Activated T-helper 1 cell treated with Interleukin-2 at 50 U/mL for 16 hours (primary cell): ENCODE measurements at places on chromosomes 7 and 10.

DNA sequence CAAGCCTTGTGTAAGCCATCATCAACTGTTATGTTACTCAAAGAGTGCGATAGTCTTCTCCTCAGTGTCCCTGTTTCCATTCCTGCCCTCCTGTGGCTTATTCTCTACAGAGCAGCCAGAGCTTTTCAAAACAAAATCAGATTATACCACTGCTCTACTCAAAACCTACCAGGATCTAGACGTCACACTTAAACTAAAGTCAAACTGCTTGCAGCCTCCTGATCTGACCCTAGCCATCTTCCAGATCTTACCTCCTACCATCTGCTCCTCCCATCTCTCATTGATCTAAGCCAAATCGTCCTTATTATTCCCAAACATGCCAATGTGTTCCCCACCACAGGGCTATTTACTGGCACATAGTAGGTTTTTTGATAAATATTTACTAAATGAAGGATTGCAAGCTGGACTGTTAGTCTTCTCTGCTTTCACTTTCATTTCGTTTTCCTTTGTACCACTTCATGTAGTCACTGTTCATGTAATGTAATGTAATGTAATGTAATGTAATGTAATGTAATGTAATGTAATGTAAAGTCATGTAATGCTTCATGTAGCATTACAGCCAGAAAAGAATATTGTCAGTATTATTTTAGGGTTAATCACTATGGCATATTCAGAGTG lies 116.1 kb downstream of the GPR37 start:
- DNase-seq, result no peak

DNA sequence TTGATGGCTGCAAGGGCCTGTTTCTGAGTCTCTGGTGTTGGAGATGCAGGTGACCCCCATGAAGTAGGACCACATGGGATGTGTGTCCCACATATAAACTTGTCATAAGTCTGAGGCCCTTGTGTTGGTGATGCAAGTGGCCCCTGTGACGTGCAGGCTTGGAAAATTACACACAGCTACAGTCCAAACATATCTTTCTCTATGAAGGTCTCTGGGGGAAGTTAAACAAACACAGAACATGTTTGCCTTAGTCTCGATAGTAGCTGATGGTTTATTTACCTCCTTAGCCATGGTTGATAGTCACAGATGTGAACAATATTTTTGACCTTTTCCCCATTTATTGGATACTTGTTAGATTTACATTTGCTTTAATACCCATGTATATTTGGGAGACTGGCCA lies 64.7 kb downstream of the ADCY1 start:
- DNase-seq, result no peak

GRCh38 chr10:110471566-110472139 lies 26.1 kb upstream of the DUSP5 start:
- DNase-seq, result no peak

DNA sequence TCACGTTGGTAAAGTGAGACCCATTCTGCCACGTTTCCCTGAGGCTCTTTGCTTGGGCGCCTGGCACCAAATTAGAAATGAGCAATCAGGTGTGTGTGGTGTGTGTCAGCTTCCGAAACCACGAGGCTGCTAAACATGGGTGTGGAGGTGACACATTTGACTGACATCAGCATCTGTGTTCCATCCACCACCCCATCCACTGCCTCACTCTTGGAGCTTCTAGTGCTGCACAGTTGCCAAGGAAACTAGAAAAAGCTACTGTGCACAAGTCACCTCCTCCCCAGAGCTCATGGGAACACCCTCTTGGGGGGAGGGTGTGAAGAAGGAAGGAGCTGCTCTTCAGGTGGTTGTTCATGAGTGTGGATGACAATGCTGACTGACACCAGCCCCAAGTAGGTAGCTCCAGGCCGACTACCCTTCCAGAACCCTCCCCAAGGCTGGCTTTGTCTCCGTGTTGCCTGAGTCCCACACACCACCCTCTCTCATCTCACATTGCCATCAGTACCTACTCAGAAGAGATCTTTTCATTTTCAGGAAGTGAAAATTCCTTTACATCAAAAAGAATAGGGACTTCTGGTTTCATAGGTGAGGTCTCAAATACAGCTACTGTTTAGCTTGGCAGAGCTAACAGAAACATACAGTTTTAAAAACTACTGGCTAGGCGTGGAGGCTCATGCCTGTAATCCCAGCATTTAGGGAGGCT lies 152.2 kb downstream of the TMEM178B start:
- DNase-seq, result no peak

- no peak for DNase-seq
Measured at GRCh38 chr7:90251304-90251635, 6.3 kb downstream of the CFAP69 start.
